ENCODE measurements at places on chromosomes 3 and 15.
A peak's percentile ranks its signal among the peaks of the same experiment; 100 is the strongest.

GRCh38 chr3:143358793-143359491, 239.4 kb downstream of the CHST2 start:
- no peak for DNase-seq

- peak; percentile 67 for DNase-seq
These were observed at the start of gene PRKCI for GRCh38 chr3:170221924-170222646. PRKCI (plus strand) TSS chr3:170222424; CDS start chr3:170222670, 246 bp downstream.

GRCh38 chr3:155629056-155629455, 115.8 kb downstream of the PLCH1 start:
- DNase-seq, result no peak

DNA sequence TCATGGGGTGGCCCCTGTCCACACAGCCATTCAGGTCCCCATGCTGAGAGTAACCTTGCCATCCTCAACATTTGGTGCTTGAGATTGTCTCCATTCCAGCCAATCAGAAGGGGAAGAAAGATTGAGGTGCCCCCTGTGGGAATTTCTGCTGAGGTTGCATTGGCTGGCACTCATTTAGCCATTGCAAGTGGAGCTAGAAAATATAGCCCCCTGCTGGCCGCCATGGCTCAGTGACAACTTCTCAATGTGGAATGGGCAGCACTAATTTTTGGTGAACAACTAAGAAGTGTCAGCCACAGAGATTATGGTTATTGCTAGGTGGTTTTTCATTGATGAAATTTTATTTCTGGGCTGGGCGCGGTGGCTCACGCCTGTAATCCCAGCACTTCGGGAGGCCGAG, 22.0 kb downstream of the COL6A6 start:
- DNase-seq, result no peak

- no peak for DNase-seq
These were observed 149.2 kb upstream of the SLCO3A1 start for GRCh38 chr15:91704343-91704742.

DNA sequence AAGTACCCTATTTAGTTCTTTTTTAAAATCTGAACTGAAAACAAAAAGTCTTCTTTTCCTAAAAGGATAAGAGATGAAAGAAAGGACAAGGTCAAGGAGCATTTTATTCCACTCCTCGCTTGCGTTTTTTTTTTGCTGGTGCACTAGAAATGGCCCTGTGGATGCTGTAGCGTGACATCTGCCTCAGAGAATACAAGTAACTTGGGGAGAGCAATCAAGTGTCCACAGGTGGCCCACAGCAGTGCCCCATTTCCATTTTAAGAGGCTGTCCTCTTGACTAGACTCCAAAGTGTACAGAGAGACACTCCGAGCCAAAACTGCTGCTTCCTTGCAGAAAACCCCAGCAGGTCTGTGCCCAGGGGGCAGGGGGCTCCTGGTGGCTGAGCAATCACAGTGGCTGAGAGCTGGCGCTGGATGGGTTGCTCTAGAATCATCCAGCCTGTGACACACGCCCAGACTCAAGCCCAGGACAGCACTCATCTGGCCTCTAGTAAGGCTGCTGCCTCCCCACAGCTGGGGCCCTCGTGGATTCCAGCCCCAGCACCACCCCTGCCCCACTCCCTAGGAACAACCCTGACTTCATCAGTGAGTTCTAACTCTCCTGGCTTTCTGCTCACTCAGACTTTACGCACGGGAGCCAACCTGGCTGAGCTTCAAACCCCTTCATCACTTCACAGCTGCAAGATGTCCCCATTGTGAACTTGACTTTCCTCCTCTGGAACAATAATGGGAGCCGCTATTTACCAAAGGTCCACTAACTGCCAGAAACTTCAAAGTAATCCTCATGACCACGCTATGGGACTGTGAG, 71.1 kb upstream of the SPATA12 start:
- no peak for DNase-seq

DNA sequence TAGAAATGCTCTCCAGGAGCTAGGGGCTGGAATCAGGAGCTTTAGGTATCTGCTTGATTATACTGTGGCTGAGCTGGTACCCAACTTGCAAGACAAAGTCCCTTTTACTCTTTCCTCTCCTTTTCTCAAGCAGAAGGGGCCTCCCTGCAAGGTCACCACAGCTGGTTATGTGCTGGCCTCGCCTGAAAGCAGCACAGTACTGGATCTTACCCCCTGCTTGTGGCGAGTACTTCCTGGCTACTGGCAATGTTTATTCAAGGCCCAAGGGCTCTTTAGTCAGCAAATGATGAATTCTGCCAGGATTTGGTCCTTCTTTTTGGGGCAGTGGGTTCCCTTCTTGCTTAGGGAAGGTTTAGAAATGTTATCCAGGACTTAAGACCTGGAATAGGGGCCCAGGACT, 234.6 kb downstream of the RAP2B start:
- no peak for DNase-seq

DNA sequence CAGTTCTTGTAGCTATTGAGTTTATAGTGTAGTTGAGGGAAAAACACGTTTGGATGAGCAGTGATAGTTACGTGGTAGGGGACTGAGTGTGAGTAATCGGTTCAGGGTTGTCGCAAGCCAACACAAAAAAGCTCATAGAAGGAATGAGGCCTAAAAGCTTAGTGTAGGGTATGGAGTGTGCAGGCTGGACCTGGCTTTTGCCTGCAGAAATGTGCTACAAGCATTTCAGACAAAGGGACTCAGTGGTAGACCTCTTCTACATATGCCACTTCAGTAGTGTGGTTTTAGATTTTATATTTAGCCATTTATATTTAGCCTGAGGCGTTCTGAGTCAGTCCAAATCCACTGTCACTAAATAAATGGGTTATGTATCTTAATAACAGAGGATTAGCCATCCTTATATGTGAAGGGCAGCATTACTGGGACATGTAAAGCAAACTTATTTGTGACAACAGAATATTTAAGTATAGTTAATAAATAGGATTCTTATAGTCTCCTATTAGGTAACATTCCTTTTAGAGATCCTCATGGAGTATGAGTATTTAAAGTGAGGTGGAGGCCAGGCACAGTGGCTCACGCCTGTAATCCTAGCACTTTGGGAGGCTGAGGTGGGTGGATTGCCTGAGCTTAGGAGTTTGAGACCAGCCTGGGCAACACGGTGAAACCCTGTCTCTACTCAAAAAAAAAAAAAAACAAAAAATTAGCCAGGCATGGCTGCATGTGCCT, 21.8 kb downstream of the ATP2C1 start:
- no peak for DNase-seq

- no peak for DNase-seq
These were observed 31.5 kb downstream of the LOXL1 start for GRCh38 chr15:73957785-73958184.

DNA sequence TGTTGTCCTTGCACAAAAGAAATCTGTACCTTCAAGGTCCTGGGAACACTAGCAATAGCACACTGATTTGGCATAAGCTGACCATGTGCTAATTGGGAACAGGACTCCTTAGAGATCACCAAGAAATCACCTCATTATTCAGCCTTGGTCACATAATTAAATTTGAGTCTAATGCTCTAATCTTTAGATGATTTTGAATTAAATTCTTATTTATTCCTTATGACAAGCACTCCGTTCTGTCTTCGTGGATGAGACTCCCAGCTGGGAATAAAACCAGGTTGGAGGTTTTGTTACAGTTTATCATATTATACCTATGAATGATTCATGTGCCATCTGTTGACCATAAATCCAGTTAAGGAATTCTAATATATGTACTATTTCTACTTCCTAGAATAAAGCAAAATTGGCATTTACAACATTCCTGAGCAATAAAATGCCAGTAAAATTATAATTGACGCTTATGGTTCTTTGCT, 162.2 kb downstream of the MYRIP start:
- no peak for DNase-seq

DNA sequence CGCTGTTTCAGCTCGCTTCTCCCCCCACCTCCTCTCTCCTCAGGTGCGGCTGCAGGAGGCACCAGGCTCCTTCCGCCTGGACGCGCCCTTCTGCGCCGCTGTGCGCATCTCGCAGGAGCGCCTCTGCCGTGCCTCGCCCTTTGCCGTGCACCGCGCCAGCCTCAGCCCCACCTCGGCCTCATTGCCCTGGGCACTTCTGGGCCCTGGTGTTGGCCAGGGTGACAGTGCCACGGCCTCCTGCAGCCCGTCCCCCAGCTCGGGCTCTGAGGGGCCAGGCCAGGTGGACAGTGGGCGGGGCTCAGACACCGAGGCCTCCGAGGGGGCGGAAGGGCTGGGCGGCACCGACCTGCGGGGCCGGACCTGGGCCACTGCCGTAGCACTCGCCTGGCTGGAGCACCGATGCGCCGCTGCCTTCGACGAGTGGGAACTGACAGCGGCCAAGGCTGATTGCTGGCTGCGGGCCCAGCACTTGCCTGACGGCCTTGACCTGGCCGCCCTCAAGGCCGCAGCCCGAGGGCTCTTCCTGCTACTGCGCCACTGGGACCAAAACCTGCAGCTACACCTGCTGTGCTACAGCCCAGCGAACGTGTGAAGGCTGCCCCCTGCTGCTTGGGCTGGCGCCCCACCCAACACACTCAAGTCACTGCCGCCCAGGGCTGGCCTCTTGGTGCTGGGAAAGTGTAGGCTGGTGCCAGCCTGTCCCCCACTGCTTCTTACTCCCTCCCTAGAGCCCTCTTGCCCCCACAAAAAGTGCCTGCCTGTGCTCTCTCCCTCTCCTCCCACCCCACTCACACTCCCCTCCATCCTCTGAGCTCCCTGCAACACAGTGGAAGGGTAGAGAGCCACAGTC, 7.1 kb downstream of the ALG3 start:
- no peak for DNase-seq

GRCh38 chr3:43854916-43855315, 164.2 kb downstream of the ABHD5 start:
- no peak for DNase-seq

DNA sequence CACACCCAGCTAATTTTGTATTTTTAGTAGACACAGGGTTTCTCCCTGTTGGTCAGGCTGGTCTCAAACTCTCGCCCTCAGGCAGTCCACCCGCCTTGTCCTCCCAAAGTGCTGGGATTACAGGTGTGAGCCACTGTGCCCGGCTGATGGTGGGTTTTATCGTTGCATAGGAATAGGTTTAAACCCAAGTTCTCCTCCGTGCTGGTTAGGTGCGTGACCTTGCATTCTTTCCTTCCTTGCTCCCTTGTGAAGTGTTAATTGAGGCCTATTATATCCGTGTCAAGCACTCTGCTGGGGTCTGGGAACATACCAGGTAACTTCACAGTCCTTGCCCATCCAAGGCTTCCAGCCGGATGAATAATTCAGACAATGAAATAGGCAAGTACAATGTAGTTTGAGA, 19.3 kb upstream of the ETV5 start:
- no peak for DNase-seq

DNA sequence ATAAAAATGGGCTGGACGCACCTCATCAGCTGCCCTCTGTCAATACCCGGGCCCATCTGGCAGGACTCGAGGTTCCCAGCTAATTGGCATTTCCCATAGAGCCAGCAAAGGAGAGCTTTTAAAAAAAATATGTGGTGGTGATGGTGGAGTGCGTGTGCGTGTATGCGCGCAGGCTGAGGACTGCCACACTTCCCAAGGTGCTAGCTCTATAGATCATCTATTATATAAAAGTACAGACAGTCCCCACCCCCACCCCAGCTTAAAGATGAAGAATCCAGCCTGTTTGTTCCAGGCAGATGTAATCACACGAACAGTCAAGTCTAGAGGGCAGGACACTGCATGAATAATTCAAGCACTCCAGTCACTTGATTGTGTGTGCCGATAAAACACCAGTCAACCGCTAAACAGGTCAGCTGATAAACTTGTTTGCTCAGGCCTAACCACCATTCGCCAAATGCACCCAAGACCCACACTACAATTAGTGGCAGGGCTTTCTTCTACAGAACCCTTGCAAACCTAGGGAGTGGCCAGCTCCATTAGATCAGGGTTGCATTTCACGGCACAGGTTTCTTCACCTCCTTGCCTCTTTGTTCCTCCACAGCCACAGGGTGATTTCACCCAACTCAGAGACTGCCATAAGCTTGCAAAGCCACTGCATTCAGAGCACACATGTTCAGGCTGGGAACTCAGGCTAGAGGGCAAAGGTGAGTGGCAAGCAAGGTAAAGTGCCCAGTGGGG, 5.8 kb downstream of the TLE3 start:
- no peak for DNase-seq

- no peak for DNase-seq
These were observed 97.3 kb upstream of the ARHGEF3 start for GRCh38 chr3:56899078-56899477.

Measured in stimulated activated CD8-positive, alpha-beta memory T cell treated with anti-CD3 and anti-CD28 coated beads, Interleukin-4, amount 100 ng/mL, for 4 hours (primary cell).